ENCODE measurements at places on chromosomes 4 and X.

DNA sequence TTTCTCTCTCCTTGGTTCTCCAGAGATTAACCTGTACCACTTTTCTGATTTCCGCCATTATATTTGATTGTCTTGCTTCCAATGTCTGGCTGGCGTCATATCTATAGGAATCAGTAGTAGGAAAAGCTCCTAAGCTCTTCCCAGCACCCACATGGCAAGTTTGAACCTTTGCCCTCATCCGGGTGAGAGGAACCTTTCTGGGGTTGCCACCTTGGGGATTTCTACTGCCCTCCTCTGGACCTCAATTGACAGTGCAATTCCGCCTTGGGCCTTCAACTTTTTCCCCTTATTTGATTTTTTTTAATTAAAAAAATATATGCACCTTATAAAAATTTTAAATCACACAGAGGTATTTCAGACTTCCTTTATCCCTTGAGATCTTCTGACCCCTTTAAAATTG is 2.0 kb upstream of the CXorf66 start:
- no peak for DNase-seq

GRCh38 chr4:55355555-55355954 is 9.5 kb downstream of the SRD5A3 start:
- no peak for DNase-seq

GRCh38 chr4:98641906-98642668 is 16.3 kb downstream of the TSPAN5 start:
- no peak for DNase-seq

DNA sequence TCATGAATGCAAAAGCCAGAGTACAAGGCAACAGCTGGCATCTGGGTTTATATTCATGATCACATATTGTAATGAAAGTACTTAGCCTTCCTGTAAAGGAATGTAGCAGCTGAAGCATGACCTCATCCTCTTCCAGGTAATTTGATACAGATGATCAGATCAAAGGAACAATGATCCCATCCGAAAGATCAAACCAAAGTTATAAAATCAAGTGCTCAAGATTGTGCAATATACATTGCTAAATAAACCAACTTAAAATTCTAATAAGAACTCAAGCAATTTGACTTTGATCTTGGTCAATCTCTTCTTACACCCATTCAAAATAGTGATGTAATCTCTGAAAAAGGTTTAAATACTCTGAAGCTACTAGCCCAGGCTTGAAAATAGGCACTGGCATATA is 113.1 kb upstream of the INPP4B start:
- DNase-seq = no peak

- no peak for DNase-seq
Observed at GRCh38 chrX:153662266-153662665, 11.3 kb downstream of the PNCK start.

DNA sequence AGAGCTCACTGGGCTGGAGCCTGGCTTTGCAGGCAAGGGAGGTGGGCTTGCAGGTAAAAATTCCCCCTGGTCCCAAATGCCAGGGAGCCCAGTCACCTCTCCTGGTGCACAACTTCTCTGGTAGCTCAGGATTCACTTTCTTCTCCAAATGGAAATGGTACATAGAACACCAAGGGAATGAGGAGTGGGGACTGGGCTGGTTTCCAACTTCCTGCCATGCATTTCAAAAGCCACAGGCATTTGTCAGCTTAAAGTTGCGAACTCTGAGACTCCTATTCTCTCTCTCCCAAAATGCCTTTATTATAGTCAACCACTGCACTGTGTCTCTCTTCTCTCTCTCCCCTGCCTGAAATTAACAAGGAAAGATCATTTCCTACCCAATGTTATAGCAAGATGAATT is 177.3 kb downstream of the GRIA3 start:
- no peak for DNase-seq

- no peak for DNase-seq
Observed at GRCh38 chr4:110135523-110135922, 62.9 kb downstream of the ELOVL6 start.

- DNase-seq = no peak
Observed at GRCh38 chr4:126012691-126013290, 698.0 kb downstream of the FAT4 start.

GRCh38 chr4:159498446-159499115 is 395.7 kb downstream of the RAPGEF2 start:
- DNase-seq = no peak

DNA sequence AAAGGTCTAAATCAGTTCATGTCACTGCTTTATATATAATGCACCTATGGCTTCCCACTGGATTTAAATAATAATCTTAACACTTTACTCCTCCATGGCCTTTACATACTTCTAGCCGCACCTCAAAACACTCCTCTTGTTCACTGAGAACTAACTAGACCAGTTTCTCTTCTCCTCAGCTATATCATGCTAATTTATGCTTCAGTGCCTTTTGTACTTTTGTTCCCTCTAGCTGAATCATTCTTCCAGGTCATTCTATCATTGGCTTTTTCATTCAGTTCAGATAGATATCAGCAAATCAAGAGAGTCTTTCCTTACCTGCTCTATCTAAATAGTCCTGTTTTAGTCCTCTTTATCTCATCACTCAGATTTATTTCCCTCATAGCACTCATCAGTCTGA is 64.2 kb downstream of the TET2 start:
- DNase-seq = no peak

GRCh38 chr4:96465834-96466233 is 625.9 kb downstream of the PDHA2 start:
- no peak for DNase-seq

DNA sequence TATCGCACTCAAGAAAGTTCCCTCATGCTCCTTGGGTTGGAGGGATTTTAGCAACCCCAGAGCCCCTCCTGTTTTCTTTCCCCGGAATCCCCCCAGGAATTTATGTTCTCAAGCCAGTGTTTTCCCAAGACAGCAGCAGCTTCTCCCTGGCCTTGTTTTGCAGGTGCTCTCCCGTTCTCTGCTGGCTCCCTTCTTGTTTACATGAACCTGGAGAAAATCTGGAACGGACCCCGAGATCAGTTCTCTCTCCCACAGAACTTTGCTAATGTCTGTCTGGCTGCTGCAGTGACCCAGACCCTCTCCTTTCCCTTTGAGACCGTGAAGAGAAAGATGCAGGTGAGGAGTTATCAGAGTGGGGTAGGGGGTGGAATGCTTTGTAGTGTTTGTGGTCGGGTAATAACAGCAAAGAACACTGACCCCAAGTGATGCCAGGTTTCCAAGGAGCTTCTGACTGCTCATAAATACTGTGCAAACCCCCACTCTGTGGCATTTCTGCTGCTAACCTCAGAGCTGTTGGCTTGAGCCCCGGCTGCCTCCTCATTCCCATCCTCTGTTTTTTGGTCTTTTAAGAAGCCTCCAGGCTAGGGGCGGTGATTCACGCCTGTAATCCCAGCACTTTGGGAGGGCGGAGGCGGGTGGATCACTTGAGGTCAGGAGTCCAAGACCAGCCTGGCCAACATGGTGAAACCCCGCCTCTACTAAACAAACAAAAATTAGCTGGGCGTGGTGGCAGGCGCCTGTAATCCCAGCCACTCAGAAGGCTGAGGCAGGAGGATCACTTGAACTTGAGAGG is 11.1 kb downstream of the SLC25A43 start:
- DNase-seq = peak; percentile 60

GRCh38 chrX:40420899-40421729 is 159.7 kb upstream of the ATP6AP2 start:
- no peak for DNase-seq

DNA sequence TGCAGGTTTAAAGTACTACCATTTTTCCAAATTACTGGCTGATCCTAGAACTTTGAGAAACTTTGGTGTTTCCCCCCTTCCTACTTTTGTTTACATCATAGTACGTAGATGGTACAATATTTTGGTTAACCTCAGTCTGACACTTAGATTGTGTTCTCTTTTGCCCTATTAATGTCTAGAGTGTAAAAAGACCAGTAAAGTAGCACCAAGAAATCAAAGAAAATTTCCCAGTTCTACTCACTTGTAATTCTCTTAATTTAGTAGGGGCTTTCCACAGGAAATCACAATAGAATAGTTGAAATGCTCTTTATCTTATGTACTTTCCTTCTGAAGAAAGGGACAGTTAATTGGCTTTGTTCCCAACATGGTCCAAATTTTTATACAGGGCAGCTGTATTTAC is 51.6 kb downstream of the NFKB1 start:
- DNase-seq = no peak
